ENCODE measurements at places on chromosomes 3 and 15.

DNA sequence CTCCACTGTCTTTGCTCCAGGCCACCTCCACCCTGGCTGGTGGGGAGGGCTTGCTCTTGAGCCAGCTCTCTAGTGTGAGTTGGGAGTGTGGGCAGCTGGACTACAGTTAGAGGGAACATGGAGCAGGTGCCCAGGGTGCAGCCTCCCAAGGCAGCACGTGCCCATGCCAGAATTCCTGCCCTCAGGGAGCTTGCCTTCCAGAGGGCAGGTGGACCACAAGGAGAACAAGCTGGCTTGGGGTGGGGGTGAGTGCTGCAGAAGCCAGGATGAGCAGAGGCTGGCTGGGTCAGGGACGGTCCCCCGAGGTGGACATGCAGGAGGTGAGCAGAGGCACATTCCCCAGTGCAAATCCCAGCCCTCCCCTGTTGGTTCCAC lies 89.5 kb downstream of the VGLL4 start:
- DNase-seq = no peak

- no peak for DNase-seq
Observed at GRCh38 chr15:37034835-37035748, 65.3 kb downstream of the MEIS2 start.

DNA sequence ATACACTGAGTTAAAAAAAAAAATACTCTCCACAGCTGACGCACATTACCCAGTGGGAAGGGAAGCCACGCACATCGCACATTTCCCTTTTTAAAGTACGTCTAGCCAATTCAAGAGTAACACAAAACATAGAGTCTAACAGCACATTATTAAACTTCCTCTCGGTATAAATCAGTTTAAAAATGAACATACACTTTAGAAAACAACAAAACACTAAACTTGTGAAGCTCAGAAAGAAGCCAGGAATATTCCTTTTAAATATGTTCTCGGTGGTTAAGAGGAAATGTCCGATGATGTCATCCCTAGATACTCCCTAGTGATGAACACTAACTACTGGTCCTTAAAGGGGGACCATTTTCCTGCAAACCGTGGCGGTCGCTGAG lies 721 bp downstream of the MYEF2 start:
- no peak for DNase-seq

- no peak for DNase-seq
Observed at GRCh38 chr3:83317605-83318004, 1556.2 kb upstream of the GBE1 start.

DNA sequence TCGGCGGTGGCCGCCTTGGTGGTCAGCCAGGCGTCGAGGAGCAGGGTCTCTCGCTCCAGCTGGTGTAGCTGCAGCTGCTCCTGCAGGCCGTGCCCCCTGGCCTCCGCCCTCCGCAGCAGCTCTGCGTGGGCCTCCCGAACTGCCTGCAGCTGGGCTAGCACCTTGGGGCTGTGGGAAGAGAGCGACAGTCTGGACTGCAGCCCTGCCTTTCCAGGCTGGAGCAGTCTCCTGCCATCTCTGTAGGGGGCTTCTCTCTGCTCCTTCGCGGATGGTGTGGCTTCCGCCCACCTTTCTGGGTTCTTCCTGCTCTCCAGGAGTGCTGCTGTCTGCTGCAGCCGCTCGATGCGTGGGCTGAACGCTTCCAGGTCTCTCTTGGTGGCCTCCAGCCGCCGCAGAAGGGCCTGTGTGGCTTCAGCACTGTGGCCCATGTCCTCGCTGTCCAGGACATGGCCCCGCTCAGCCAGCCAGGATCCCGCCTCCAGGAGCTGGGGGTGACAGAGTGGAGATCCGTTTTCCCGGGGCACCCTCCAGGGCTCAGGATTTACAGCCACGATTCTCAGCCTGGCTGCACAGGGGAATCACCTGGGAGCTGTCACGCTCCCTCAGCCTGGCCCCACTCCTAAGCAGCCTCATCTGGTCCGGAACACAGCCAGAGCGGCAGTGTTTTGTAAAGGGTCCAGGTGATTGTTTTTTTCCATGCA lies 16.8 kb downstream of the PLA2G4B start:
- no peak for DNase-seq

DNA sequence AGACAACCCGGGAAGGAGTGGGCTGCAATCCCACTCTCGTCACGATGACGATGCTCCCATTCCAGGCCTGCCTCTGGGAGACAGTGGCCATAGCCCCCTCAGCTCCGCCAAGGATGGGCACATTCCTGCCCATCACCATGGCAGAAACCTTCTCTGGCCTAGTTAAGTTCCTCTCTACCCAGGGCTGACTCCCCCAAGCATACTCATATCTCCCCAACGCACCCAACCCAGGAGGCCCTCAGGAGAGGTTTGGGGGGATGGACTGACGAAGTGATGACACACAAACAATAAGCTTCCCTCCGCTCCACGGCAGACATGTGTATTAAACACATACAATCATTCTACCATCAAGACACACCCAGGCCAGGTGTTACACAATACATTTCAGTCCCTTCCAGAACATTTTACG lies 60.1 kb downstream of the VGLL4 start:
- DNase-seq = no peak

GRCh38 chr3:40714771-40715345 lies 190.1 kb downstream of the ZNF621 start:
- DNase-seq = no peak

GRCh38 chr3:6321999-6322398 lies 538.9 kb upstream of the GRM7 start:
- no peak for DNase-seq

DNA sequence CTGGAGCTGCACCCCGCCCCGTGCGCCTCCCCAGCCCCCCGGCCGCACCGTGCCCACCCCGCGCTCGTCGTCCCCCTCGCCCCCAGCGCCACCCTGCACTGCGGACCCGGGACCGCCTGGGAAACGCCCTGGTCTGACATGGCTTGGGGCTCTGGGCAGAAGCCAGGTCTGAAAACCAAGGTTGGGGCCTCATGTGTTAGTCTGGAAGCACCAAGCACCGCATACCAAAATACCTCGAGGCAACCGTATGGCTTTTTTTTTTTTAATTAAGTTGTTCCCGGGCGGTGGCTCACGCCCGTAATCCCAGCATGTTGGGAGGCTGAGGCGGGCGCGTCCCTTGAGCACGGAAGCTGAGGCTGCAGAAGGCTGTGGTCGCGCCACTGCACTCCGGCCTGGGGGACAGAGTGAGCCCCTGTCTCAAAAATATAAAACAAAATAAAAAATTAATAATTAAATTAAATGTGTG lies 91.5 kb upstream of the CHD2 start:
- peak; percentile 58 for DNase-seq

- DNase-seq = peak; percentile 53
Observed at GRCh38 chr15:38217191-38217595, 35.4 kb upstream of the SPRED1 start.

- DNase-seq = no peak
Observed at GRCh38 chr3:155555479-155556060, 189.3 kb downstream of the PLCH1 start.

DNA sequence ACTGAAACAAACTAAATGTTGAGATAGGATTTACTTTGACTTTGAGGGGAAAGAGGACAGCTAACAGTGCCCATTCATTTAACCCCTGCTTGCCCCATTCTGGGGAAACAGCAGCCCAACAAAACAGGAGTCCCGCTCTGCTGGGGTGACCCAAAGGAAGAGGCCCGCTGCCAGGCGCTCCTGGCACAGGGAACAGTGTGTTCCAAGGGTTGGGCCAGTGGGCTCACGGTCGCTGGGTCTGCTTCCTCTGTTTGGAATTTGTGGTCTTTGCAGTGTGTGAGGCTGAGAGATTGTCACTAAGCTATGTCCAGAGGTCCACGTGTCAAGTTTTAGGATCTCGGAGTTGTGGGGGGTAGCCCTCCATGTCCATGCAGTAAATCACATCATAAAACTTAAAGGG lies 250.4 kb upstream of the C2CD4B start:
- no peak for DNase-seq

- no peak for DNase-seq
Observed at GRCh38 chr3:151969026-151969642, 95.7 kb downstream of the SUCNR1 start.

DNA sequence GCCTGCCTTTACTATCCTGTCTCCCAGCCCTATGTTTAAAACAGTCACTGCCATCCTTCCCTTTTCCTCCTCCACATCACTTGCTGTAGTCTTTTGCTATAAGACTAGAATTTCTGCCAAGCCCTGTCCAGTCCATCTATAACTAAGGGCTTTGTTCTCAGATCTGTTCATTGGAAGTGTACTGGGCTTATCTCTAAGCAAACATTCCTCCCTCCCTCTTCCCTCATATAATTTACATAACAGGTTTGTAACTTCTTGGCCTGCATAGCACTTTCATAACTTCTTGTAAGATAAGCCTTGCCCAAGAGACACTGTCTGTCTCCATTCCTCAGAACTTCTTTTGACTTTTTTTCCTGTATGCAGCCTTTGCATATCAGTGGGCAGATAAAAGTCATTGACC lies 16.7 kb downstream of the TPRG1 start:
- no peak for DNase-seq

- no peak for DNase-seq
Observed at GRCh38 chr3:51354731-51355615, 30.1 kb upstream of the MANF start.

DNA sequence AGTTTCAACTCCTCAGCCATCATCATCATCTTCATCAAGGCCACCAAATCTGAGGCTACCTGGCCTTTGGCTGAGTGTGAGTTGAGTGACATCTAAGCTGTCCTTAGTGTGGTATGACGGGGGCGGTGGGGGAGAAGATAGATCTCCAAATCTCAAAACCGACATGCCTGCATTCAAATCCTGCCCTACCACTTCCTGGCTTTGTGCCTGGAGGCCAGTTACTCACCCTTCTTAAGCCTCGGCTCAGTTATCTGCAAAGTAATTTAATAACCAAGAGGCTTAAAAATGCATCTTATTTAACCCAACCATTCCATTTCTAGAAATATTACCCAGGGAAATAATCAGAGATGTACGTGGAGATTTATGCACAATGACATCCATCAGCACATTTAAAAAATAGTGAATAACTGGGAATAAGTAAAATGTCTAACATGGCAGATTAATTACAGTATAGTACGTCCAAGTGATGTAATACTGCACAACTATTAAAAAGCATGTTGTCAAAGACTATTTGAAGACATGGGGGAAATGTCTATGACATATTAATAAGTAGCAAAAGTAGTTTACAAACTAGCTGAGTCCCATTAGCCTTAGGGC lies 167.4 kb downstream of the NTRK3 start:
- no peak for DNase-seq

DNA sequence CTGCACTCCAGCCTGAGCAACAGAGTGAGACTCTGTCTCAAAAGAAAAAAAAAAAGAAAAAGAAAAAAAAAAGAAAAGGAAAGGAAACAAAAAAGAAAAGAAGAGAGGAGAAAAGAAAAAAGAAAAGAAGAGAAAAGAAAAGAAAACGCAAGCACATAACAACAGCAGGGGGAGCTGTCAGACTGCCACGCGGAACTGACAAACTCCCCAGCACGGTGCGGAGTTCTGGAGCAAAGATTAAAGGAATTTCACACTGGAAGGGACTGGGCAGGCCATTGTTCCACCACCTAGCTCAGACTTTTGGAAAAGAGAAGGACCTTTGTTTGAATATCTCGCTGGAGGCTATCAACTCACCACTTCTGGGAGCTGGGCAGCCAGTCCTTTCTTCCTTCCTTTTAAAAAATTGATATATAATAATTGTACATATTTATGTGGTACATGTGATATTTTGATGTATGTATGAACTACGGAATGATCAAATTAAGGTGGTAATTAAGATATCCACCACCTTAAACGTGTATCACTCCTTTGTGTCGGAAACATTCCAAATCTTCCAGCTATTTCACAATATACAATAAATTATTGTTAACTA lies 40.5 kb downstream of the DPPA2 start:
- DNase-seq = no peak

GRCh38 chr3:175980486-175981090 lies 1121.5 kb downstream of the NAALADL2 start:
- DNase-seq = no peak

DNA sequence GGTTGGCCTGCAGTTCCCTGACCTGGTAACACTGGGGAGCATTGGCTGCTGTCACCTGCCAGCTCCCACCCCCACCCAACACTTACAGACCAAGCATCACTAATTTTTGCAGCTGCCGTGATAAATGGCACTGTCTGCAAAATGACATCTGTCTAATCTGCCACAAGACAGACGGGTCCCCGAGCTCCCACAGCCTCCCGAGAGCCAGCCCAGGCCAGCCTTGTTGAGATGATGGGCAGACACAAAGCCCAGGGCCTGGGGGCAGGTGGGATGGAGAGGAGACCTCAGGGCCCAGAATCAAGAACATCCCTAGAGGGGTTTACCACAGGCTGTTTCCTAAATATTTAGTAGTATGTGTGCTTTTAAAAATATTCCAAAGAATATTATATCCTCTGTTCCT lies 203.4 kb downstream of the TBC1D2B start:
- no peak for DNase-seq

DNA sequence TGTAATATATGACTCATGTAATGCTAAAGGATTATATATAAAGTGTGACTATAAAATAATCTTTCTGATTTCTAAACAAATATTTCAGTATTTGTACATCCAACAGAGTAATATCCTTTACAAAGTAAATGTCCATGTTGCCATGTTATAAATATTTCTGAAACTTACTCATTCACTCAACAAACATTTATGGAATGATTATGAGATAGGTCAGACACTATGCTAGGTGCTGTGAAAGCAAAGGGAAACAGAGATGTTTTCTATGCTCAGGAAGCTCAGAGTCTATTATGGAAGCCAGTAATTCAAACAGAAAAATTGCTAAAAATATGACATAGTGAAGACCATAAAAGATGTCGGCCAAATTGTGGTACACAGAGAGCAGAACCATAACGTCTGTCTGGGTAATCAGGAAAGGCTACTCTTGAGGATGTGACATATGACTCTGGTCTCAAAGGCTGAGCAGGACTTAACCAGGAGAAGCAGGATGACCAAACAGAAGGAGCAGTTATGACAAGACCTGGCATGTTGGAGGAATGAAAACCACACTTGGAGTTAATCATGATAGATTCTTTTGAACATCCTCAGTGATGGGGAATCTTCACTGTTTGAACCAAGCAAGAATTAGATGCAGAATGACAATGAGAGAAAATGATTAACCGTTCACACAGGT lies 39.0 kb upstream of the MYO5C start:
- no peak for DNase-seq

DNA sequence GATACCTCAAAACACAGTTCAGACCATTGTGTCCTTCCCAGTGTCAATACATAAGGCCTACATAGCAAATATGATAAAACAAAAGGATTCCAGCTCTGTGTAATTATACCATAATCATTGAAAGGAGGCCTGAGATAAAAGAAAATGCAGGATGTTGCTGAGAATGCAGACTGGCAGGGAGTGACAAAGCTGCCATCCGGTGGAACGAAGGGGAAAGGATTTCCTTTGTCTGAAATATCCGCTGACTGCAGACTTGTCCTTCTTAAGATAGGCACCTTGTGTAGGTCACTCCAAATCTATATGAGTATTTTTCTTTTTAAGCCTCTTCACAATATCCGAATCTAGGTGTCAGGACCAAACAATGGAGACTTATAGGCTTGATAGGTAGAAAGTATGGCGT lies 108.0 kb downstream of the KCNH8 start:
- DNase-seq = no peak
